SHP77 treated with DMSO at 0.1 percent for 48 hours (cell line): ENCODE measurements at places on chromosomes 12 and 14.

DNA sequence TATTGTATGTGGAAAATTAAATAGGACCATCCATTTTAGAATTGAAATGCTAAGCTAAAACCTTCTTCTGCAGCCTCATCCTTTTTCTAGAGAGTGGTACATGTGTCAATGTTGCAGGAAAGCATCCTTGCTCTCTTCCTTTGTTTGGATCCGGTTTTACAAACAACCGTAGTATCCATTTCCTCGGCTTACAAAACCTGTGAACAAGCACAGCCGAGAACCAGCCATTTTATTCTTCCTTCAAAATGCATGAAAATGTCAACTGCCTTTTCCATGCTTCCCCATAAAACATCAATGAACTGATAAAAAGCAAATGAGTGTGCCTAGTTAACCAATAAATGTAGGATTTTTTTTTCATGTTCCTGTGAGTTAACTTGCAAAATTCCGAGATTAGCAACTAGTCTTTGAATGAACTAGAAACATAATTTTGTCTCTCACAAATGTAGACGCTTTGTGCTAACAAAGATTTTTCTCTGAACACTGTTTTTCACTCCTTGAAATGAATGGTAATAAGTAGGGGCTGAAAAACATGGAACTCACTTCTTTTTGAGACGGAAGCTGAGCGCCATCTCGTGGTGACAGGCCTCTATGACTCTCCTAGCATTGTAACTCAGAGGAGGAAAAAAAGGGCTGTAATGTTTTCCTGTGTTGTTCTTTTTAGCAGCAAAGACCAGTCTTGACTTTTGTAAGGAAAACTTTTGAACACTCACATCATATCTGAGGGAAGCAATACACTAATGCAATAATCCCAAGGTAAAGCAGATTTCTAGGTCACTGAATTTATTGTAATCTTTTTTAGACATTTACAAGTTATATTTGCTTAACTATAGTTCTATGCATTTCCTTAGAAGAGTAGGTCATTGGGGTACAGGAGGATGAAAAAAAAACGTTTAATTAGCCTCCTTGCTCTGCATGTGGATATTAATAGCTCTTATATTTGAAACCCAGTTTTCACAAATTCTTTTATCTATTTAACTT is 157.4 kb upstream of the FOXG1 start:
- DNase-seq = peak; percentile 71

DNA sequence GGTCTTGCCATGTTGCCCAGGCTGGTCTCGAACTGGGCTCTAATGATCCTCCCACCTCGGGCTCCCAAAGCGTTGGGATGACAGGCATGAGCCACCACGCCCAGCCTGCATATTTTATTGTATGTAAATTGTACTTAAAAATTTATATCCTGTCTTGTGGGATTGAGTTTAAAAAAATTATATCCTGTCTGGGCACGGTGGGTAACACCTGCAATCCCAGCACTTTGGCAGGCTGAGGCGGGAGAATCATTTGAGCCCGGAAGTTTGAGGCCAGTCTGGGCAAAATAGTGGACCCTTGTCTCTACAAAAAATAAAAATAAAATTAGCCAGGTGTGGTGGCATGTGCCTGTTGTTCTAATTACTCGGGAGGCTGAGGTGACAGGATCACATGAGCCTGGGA is 13.9 kb upstream of the CEBPE start:
- no peak for DNase-seq

GRCh38 chr12:8038659-8039114 is 6.2 kb downstream of the FOXJ2 start:
- peak; percentile 28 for DNase-seq

GRCh38 chr12:10027721-10028120 is 2.8 kb upstream of the CLEC9A start:
- DNase-seq = no peak

DNA sequence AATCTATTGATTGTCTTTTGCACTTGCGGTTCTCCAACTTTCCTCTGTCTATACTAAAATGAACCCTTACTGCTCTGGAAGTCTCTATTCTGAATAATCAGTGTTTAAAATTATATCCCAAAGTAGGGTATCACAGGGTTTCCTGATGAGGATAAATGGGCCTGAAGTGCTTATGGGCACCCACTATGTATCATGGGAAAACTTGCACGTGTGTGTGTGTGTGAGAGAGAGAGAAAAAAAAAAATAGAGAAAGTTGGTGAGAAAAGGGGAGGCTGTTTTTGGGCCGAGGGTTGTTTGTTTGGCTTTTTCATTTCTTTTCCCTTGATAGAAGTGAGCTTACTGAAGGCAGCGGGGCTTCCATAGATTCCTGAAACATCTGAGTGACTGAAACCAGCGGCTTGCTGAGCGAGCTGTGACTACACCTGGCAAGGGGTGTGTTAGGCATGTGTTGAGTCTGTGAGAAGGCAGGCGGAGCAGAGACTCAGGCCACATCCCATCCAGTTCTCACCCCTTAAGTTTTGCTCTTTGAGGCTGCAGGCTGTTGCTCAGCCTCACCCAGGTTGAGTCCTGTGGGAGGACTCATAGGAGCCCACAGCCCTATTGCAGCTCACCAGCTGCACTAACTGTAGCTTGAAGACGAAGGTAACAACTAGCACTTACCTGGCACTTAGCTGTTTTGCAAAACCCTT is 17.2 kb downstream of the PPFIBP1 start:
- DNase-seq = no peak

- no peak for DNase-seq
Measured at GRCh38 chr12:107066691-107067090, 26.7 kb downstream of the CRY1 start.

- DNase-seq = no peak
Measured at GRCh38 chr12:113577464-113578129, 105.9 kb upstream of the LHX5 start.

- no peak for DNase-seq
Measured at GRCh38 chr14:29144621-29145020, 378.0 kb downstream of the FOXG1 start.

DNA sequence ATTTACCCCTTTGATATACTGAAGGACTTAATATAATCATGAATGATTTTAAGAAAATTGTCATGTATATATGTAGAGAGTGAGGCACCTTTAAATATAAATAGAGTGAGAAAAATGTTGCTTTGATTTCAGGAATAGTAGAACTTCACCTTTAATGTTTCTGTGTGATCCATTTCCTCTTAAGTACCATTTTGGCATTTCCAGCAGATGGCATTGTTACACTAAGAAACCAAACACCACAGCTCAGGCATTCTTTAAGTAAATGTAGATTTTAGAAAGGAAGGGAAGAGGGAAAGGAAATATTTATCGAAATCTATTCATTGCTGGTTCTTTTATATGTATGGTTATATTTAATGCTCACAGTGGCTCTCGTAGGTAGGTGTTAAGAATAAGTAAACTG is 556.7 kb upstream of the FBXO33 start:
- peak; percentile 48 for DNase-seq
